ENCODE measurements at places on chromosomes 12 and 14.

GRCh38 chr14:95318399-95319311 is 1.1 kb downstream of the CLMN start:
- no peak overlapping the region for H3K27ac ChIP-seq
- H3K27me3 ChIP-seq = no peaks in the 10 kb centered on the region
- no peaks in the 10 kb centered on the region for H3K36me3 ChIP-seq
- peak overlapping the region; percentile 63 for H3K4me3 ChIP-seq
- peaks cover 11% of the 10 kb centered on the region for H3K4me1 ChIP-seq

DNA sequence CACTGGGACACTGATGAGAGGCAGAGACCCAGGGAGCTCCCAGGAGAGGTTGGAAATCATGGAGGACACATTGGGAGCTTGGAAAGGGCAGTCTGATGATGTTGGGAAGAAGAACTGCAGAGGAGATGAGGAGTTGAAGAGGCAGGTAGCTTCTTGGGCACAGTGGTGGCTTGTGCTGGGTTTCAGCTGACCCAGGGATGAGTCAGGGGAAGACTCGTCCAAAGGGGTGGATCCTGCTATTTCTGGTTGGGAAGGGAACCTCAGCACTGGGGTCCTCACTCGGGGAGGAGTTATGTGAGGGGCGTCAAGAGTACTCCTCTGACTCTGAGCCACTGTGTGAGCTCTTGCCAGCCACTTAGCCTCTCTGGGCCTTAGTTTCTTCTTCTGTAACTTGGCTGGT is 11.5 kb downstream of the ADCY4 start:
- H3K4me3 ChIP-seq = no peak overlapping the region
- no peak for DNase-seq
- no peaks in the 10 kb centered on the region for H3K27me3 ChIP-seq

DNA sequence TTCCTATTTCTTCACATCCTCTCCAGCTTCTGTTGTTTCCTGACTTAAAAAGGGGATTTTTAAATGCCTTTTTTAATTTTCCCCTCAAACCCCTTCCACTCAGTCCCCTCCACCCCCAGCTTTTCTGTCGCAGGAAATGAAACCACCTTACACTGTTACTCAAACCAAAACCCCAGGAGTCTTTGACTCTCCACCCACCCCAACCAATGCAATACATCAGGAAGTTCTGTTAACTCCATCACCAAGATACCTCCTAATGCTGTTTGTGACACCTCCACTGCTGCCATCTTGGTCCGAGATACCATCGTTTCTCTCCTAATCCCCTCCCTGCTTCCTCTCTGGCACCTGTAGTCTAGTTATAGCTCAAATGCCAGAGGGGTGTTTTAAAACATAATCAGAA is 25.4 kb upstream of the CPM start:
- no peak for DNase-seq
- no peaks in the 10 kb centered on the region for H3K27me3 ChIP-seq
- H3K4me3 ChIP-seq = no peak overlapping the region
- peaks cover 3% of the 10 kb centered on the region for H3K4me1 ChIP-seq

- H3K27ac ChIP-seq = no peak overlapping the region
- H3K36me3 ChIP-seq = no peaks in the 10 kb centered on the region
These were observed 149.5 kb upstream of the KRR1 start for GRCh38 chr12:75660805-75661404.

- H3K27me3 ChIP-seq = no peaks in the 10 kb centered on the region
- H3K4me1 ChIP-seq = no peaks in the 10 kb centered on the region
- H3K4me3 ChIP-seq = no peak overlapping the region
- DNase-seq = no peak
These were observed 91.9 kb upstream of the DHRS4 start for GRCh38 chr14:23861666-23862065.

GRCh38 chr14:44928793-44929192 is 33.0 kb downstream of the KLHL28 start:
- no peaks in the 10 kb centered on the region for H3K27me3 ChIP-seq
- no peak overlapping the region for H3K4me3 ChIP-seq
- no peaks in the 10 kb centered on the region for H3K36me3 ChIP-seq
- H3K4me1 ChIP-seq = peaks cover 4% of the 10 kb centered on the region

- H3K4me1 ChIP-seq = no peaks in the 10 kb centered on the region
- no peaks in the 10 kb centered on the region for H3K27me3 ChIP-seq
- no peak overlapping the region for H3K27ac ChIP-seq
- no peaks in the 10 kb centered on the region for H3K36me3 ChIP-seq
- no peak overlapping the region for H3K4me3 ChIP-seq
These were observed 990.2 kb upstream of the ATXN7L3B start for GRCh38 chr12:73547421-73547820.

GRCh38 chr14:104223101-104224041 is 85.0 kb downstream of the KIF26A start:
- H3K27ac ChIP-seq = no peak overlapping the region
- H3K36me3 ChIP-seq = no peaks in the 10 kb centered on the region
- no peaks in the 10 kb centered on the region for H3K27me3 ChIP-seq
- peaks cover 10% of the 10 kb centered on the region for H3K4me1 ChIP-seq
- DNase-seq = no peak

GRCh38 chr12:12939888-12940287 is 12.1 kb downstream of the GPRC5D start:
- no peaks in the 10 kb centered on the region for H3K27me3 ChIP-seq
- no peak overlapping the region for H3K4me3 ChIP-seq
- H3K27ac ChIP-seq = no peak overlapping the region
- DNase-seq = no peak
- no peaks in the 10 kb centered on the region for H3K4me1 ChIP-seq
- no peaks in the 10 kb centered on the region for H3K36me3 ChIP-seq

DNA sequence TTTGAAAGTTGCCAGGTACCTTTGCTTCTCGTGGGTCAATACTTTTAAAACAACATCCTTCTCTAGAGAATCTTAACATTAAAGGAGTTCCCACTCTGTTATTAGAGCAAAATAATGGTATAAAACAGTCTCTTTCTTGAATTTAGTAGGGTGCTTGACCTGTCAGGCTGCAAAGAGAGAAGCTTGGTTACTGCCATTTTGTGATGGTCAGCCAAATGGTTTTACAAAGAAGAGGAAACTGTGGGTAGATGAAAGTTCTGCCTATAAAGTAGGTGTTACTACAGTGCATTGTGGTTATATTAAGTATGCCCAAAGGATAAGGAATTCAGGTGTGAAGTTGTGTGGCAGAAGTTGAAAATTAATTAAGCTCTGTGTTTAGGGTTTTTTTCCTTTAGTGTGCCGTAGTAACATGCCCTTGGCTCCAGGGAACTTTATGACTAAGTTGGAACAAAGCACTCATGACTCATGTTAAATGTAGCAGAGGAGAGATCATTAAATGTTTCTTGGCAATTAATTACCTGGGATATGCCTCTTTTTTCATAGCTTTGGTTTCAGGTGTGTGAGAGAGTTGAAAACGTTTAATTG is 354.0 kb upstream of the KITLG start:
- H3K36me3 ChIP-seq = no peaks in the 10 kb centered on the region
- no peak overlapping the region for H3K4me3 ChIP-seq
- no peak for DNase-seq

- H3K4me3 ChIP-seq = no peak overlapping the region
- H3K36me3 ChIP-seq = no peaks in the 10 kb centered on the region
- H3K27me3 ChIP-seq = no peaks in the 10 kb centered on the region
These were observed 123.1 kb upstream of the PARP11 start for GRCh38 chr12:3996322-3996721.

- no peaks in the 10 kb centered on the region for H3K4me1 ChIP-seq
- H3K4me3 ChIP-seq = no peak overlapping the region
- no peak overlapping the region for H3K27ac ChIP-seq
- no peaks in the 10 kb centered on the region for H3K27me3 ChIP-seq
- H3K36me3 ChIP-seq = no peaks in the 10 kb centered on the region
These were observed 318.2 kb downstream of the TMEM117 start for GRCh38 chr12:44154128-44154527.

- DNase-seq = no peak
- H3K36me3 ChIP-seq = no peaks in the 10 kb centered on the region
- no peak overlapping the region for H3K4me3 ChIP-seq
- H3K27ac ChIP-seq = no peak overlapping the region
These were observed 51.1 kb downstream of the HSPB8 start for GRCh38 chr12:119229837-119230236.
